ENCODE measurements at places on chromosomes 3 and 15.

- no peak for DNase-seq
These were observed 26.7 kb downstream of the TBC1D2B start for GRCh38 chr15:78050826-78051225.

GRCh38 chr3:114241262-114241661 lies 3.9 kb upstream of the ZNF80 start:
- no peak for DNase-seq

- no peak for DNase-seq
These were observed 58.0 kb upstream of the FOXB1 start for GRCh38 chr15:59946084-59946483.

DNA sequence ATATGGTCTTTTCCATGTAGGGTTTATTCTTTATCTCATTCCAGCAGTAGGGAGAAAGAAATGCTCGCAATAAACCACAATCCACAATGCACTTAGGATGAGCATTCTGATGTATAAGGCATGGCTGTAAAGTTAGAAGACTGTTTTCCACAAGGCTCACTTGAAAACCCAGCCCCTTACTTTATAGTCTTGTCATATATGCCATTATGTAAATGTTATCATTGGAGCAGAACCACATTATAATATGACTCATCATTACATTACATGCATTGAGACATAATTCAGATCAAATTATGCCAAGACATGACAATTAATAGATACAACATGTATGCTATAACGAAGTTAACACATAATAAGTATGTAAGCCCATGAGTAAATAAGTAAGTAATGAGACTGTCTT lies 348.1 kb downstream of the LSAMP start:
- no peak for DNase-seq

DNA sequence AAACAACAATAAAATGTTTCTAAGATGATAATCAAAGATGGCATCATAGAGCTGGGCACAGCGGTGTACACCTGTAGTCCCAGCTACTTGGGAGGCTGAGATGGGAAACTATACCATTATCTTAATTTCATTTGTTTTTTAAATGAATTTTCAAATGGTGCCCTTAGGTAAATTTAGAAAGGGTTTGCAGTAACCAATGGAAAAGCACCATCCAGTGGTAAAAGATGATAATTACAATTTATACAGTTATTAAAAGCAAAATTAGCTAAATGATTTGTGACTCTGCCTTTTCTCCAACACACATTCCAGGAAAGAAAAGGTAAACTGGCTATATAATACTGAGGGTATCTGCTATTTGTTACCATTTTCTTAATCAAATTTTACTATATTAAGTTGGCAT lies 14.4 kb upstream of the ANKRD28 start:
- no peak for DNase-seq

DNA sequence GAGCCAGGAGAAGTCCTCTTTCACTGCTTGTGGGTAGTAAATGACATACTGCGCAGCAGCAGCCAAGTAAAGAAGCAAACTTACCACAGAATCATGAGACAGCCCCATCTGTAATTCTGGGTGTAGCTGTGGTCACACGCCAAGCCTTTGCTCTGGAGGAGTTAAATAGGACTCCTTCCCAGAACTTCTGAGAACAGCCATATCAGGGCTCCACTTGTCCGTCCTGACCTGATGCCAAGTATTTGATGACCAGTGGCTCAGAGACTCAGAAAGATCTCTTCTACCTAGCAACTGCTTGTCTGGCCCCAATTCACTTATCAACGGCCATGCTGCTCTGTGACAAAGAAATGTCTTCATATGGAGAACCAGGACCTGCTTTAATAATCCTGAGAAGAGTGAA lies 20.6 kb upstream of the GOLIM4 start:
- DNase-seq = no peak

GRCh38 chr15:84947947-84948830 lies 33.5 kb upstream of the PDE8A start:
- DNase-seq = no peak

DNA sequence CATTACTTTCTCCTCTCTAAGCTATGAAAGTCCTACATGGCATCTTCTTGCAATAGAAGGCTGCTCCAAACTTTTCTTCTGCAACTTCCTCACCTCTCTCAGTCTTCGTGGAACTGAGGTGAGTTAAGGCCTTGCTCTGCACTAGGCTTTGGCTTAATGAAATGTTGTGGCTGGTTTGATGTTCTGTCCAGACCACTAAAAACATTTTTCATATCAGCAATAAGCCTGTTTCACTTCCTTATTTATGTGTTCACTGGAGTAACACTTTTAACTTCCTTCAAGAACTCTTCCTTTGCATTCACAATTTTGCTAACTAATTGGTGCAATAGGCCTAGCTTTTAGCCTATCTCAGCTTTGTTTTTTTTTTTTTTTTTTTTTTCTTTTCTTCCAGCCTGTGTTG lies 335.3 kb upstream of the NECTIN3 start:
- DNase-seq = no peak

- peak; percentile 28 for DNase-seq
These were observed 165.1 kb downstream of the PPM1L start for GRCh38 chr3:160921020-160921635.

DNA sequence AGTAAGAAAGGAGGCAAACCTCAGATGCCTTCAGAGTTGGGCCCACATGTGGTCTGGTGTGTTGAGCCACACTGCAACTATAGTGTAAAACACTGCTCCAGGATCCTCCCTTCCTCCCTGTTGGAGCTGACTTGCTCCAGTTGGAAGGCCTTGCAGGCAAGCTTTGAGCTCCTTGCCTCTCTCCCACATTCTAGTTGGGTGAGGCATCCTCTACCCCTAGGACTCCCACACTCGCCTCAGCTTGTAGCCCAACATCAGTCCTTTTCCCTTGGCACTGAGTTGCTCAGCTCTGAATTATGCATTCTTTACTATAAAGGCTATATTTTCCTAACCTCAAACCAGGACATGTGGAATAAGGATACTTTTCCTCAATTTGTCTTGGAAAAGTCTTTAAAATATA lies 143.9 kb downstream of the NECTIN3 start:
- no peak for DNase-seq

GRCh38 chr3:96192966-96193550 lies 621.3 kb upstream of the EPHA6 start:
- no peak for DNase-seq

DNA sequence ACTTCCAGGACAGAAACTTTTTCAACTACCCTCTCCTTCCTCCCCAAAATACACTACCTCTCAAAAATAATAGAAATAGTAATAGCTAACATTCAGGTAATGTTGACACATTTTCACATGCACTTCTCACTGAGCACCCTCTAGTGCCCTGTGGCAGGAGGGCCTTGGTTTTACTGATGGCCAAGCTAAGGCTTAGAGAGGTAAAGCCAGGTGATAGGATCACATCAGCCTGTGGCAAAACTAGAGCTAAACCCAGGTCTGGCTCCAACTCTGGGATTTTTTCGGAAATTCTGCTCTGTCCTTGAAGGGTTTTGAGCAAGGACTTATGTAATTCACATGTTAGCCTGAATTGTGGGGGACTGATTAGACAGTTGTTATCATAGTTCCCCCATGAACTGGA lies 922 bp upstream of the TAMM41 start:
- DNase-seq = no peak

GRCh38 chr3:54857343-54857742 lies 70.5 kb downstream of the LRTM1 start:
- DNase-seq = no peak

GRCh38 chr3:113531826-113532697 lies at the start of gene SIDT1:
Gene SIDT1 (plus strand): TSS chr3:113532555. CDS start chr3:113533022, 467 bp downstream.
- DNase-seq = no peak

GRCh38 chr3:112351036-112351435 lies 18.1 kb downstream of the CD200 start:
- DNase-seq = no peak

DNA sequence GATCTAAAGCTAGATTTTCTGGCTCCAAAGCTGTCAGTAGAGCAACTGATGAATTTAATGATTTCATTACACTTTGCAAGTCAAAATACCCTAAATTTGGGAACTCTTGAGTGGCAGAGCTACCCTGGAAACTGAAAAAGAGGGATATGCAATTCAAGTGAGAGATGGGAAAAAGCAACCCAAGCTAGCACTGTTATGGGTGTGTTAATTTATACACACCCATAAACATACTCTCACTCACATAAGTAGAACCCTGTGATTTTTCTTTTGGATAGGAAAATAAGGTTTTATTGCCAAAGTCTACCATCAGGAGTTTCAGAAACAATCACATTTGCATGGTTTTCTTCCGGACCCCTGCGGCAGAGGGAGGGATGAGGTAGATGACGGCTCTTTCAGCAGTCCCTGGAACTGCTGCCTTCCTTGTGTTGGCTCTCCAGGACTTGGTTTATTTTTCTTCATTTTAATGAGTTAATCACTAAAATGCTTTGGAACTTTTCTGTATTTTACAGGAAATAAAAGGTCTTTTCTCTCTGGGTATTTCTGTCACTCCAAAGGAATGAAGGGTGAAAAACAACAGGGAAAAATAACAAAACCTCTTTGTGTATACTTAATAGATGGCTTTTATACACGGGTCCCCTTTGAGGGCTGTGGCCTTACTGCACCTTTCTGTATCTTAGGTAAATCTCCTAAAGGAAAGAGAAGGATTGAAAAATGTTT lies 63.8 kb downstream of the TTC23 start:
- no peak for DNase-seq

DNA sequence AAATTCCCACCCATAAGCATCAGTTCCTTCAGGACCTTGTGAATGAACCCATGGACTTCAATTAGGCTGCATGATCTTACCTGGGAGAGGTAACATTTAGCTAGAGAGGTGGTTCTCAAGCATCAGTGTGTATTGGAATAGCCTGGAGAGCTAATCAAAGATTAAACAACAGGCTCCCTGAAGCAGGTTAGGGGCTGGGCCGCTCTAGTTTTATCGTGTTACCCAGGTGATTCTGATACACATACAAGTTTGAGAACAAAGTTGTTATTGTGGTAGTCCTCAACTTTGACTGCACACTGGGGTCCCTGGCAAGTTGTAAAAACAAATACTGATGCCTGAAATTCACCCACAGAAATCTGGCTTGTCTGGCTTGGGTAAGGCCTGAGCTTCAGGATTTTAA lies 31.2 kb downstream of the MYH15 start:
- DNase-seq = no peak

GRCh38 chr3:141096981-141097380 lies 45.8 kb downstream of the SPSB4 start:
- no peak for DNase-seq

DNA sequence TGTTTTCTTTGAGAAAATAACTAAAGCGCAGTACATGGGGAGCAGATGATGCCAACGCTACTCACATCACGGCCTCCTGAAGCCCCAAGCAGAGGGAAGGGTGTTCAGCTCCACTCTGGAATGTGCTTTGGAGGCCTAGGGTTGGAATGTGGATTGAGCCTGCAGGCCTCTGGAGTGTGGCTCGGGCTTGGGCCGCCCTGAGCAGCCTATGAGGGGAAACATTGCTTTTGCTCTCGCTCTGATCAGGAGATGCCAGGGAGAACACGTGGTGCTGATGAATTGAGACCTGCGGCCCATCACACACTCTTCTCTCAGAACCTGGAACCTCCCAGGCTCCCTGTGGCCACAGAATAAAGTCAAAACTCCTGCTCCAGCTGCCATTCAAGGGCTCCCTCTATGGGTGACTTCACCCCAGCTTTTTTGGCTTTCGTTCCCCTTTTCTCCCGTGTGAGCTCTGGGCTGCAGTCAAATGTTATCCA lies 23.3 kb downstream of the CCDC13 start:
- peak; percentile 50 for DNase-seq

DNA sequence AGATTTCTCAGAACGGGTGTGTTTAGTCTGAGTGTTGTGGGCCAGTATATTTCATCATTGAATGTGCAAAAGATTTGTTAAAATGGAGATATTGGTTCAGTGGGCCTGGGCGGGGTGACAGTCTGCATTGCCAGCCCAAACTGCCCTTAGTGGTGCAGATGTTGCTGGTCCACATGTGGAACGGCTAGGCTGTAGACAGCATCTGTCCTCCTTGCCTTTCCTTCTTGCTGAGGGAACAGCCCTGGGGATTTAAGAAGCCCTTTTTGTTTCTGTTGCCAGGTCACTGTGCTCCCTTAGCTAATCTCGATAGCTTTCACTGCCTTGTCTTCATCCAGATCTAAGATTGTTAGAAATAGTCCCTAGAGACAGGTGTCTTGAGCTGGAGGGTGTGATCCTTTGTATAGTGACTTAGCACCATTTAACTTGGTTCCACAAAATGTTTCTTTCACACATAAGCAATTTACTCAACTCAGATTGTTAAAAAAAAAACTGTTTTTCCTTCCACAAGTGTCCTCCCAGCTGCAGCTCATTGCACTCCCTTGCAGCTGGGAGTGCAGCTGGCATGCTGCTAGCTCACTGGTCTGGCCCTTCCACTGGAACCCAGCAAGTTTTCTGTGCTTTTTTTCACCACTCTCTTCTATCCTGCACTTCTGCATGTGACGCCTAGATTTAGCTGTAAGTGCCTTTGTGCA lies 37.5 kb downstream of the GAP43 start:
- no peak for DNase-seq

Data from 8988T (cell line).